ENCODE measurements at places on chromosomes 2 and 18.

DNA sequence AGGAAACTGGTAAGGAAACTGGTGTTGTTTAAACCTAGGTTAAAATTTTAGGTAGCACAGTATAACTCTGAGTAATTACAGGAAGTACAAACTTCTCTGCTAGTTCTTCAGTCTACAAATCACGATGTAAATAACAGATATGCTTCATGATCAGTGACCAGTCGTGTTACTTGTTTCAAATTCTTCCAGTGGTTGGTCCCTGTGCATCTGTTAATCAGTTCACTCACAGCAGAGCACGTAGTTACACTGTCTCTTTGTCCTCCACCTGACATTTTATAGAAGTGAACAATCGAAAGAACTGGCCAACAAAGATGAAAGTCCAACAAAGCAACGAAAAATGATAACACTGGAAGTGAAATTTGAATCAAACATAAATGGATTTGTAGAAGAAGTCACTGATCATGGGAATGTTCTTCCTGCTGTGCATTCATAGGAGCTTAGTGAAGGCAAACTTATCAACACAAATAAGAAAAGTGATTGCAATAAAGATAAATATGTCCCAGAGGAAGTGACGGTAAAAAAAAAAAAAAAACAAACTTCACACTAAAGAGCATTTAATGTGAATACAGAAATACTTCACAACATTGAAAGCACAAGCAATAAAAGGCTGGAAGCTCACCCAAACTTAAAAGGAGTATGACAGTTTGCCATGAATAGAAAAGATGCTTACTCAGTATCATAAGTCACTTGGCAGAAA is 7.0 kb downstream of the EIF2AK2 start:
- DNase-seq: no peak

DNA sequence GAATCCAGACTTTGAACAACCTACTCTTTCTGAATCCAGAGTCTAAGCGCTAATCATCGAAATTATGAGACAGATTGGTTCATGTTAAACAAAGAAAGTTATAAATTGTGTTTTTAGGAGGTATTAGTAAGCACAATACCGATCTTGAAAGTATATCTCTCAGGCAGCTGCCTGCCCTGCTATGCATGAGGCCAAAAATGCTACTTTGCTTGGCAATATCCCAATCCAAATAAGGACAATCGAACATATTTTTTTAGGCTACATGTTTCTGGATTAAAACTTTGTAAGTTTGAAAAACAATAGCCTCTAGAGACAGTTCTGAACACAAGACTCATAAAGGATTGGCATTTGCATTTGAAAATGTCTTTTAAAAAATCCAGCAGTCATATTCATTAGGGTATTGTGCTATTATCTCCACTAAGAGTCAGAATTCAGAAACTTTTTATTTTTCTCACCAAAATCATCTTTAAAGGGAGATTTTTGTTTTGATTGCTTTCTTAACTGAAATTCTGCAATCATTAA is 167.1 kb downstream of the PDE1A start:
- peak; percentile 21 for DNase-seq

GRCh38 chr2:207253666-207254345 is 88.1 kb upstream of the KLF7 start:
- DNase-seq: peak; percentile 98

DNA sequence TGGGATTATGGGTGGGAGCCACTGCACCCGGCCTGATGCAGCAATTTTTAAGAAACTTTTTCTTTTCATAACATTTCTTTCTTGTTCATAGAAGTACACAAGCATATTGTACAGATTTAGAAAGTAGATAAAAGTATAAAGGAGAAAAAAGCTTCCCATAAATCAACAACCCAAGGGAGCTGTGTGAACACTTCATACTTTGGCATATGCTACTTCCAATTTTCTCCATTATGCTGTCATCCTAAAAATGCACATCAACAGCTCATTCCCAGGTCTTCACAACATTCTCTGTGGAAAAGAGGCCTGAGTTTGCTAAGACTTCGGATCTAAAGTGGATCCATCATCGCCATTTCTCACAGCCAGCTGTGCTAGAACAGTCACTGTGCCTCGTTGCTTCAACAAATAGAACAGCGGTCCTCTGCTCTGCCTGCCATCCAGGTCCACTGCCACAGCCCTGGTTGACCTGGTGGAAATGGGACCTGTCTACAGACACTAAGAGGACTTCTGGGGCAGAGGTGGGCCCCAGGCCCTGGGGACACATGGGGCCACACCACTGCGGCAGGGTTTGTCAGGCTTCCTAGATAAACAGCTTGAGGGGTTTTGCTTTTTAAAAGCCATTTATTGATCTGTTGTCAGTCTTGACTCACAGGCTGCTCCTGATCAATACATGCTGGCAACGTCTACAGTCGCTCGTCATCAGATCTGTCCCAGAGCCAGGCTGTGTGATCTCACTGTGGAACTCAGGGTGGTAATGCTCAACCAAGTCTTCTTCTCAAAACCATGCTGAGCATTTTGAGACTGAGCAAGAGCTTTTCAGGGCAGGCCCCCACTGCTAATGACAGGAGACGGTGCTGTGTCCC is 72.7 kb upstream of the MGAT4A start:
- DNase-seq: no peak

DNA sequence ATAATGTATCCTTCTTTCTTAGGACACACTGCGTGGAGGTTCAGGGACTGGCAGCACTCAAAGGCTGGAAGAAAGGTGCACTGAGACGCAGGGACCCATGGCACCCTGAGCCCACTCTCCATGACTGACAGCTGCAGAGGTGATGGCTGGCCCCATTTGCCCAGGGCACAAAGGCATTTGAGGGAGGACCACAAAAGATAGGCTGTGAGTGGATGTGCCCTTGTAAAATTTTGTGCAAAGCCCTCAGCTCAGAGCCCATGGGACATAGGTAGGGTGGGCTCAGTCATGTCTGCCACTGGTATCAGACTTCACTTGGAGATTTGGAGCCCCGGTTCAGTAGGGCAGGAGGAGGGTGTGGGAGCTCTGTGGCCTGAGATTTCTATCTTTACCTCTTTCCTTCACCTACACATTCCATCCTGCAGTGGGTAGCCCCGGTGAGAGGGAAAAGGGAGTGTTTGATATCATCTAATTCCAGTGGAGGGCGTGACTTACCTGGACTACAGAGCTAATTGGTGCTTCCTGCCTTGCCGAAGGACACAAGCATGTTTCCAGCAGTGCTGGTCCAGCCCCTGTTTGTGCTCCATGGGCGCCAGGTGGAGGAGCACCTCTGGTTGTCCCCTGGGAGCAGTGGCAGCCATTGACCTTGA is 312.2 kb downstream of the EN1 start:
- no peak for DNase-seq

DNA sequence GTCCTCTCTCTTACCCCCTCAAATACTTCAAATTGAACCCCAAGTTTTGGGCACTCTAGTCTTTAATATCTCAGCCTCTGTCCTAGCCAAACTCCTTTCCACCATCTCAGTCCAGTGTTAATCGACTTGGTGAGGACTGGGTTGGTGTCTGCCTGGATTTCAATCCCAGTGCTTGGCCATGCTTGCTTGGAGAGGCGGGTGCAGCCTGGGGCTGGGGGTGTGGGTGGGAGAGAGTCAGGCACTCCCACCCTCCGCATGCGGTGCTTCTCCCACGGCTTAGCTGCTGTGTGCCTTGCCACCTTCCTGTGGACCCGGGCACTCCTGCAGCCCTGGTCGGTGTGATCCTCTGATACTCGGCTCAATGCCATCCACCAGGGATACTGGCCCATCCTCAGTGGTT is 220.8 kb upstream of the HDAC4 start:
- DNase-seq: no peak

GRCh38 chr2:70960833-70961647 is 17.4 kb upstream of the ANKRD53 start:
- DNase-seq: no peak

- no peak for DNase-seq
Observed at GRCh38 chr2:85319796-85320195, 8.0 kb downstream of the TGOLN2 start.

GRCh38 chr2:50777954-50778353 is 254.0 kb downstream of the NRXN1 start:
- DNase-seq: no peak

DNA sequence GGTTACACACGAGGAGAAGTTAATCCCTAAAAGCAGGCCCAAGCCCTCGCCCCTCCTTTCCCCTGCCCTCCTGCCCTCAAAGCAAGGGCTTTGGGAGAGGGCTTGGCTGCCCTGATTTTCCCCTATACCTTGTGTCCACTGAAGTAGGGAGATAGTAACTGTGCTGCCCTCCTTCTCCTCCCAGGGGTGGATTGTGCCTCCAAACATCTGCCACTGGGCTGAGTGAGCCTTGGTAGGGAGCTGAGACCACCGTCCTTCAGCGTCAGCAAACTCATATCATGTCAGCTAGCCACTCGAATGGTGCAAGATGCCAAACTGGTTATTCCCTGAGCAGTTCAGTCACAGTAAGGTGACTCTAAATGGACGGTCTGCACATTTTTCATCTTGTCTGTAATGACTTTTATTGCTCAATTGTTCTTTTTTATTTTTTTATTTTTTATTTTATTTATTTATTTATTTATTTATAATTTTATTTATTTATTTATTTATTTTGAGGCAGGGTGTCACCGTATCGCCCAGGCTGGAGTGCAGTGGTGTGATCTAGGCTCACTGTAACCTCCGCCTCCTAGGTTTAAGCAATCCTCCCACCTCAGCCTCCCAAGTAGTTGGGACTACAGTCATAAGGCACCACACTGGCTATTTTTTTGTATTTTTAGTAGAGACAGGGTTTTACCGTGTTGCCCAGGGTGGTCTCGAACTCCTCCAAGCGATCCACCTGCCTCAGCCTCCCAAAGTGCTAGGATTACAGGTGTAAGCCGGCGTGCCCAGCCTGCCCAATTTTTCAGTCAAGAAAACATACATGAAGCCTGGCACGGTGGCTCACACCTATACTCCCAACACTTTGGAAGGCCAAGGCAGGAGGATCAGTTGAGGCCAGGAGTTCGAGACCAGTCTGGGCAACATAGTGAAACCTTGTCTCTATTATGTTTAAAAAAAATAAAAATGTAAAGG is 8.7 kb downstream of the PCBP1 start:
- no peak for DNase-seq

- no peak for DNase-seq
Observed at GRCh38 chr2:21431078-21431477, 307.3 kb downstream of the TDRD15 start.

Measured in fibroblast of skin of abdomen (primary cell).